ENCODE measurements at places on chromosomes 6 and 20. TPM values are rescaled to one million over a fixed set of nuclear protein-coding genes. Genes with fewer than 3 reads are reported as not detected.

The CLPSL2 gene
- not detected for total RNA-seq

The JPH2 gene
- total RNA-seq: 0.13 TPM

The VSTM2L gene
- total RNA-seq: 4.4 TPM

The DSTN gene
- total RNA-seq: 96.2 TPM

The RIMS4 gene
- total RNA-seq: not detected

The TRIM15 gene
- 3.0 TPM for total RNA-seq

The BTNL2 gene
- total RNA-seq: not detected

The TMEM244 gene
- total RNA-seq: not detected

The CEP85L gene
- total RNA-seq: 3.0 TPM

The TP53TG5 gene
- total RNA-seq: not detected

The SEL1L2 gene
- not detected for total RNA-seq

The FAXC gene
- 0.03 TPM for total RNA-seq

The PRICKLE4 gene
- 7.3 TPM for total RNA-seq

The C20orf96 gene
- total RNA-seq: 2.0 TPM

The DDX43 gene
- 0.28 TPM for total RNA-seq

DNA sequence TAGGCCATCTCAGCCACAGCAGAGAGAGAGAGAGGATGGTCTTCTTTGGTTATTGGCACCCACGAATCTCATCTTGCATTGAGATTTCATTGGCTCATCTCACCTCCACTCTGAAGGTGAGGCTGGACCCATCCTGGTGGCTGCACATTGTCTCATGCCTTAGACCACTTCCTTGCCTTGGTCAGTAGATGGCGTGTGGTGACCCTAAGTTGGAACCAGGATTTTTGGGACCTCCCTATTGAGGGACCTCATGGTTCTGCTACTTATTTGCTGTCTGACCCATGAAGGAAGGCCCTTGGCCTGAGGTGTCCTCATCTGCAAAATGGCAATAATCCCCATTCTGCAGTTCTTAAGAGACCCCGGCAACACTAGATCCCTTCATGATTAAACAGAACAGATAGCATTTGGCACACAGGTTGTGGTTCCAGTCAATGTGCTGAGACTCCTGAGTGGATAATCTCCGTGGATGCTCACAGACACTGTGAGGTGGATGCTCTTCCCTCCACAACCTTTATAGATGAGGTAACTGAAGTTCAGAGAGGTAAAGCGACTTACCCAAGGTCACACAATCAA is 21.5 kb upstream of the AAR2 start:
- DNase-seq: no peak

- no peak for DNase-seq
These were observed 505.5 kb downstream of the PRIM2 start for GRCh38 chr6:57822896-57823358.

DNA sequence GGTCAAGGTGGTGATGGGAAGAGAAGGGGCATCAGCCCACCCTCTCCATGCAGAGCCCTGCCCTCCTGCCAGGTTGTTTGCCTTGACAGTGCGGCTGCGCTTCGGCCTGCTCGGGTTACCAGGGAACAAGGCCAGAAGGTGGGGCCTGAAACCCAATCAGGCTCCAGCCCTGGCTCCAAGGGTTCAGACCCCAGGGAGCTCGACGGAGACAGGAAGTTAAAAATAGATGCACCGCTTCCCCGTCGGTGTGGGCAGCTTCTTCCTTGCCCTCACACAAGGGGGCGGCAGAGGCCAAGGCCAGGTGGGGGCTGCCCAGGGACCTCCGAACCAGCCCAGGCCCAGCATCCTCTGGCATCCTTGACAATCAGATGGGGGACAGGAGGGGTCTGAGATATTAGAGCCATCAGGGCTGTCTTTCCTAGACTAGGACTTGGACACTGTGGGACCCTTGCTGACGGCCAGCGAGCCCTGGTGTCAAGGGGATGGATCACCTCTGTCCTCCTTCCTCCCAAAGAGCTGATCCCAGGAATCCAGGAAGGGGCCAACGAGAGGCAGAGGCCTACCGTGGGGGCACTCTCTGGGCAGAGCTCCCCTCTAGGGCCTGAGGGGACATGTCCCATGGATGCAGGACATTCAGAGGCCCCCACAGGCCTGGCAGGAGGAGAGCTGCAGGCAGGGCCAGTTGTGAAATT is 65.2 kb downstream of the RIPOR3 start:
- no peak for DNase-seq

DNA sequence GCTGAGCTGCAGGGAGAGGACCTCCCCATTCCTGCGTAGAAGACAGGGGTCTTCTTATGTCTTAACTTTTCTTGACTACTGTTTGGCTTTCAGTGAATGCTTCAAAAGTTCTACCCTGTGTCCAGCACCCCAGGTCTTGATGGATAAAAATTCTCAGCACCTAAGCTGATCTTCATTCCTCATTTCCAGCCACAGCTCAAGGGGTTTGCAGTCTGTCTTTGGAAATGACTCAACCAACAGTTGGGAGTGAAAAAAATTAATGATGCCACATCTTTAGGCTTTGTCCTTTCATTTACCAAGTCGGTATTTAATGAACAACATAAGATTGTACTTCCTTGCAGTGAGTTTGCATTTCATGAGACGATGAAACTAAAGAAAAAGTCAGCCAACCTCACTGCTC is 40.3 kb downstream of the PRDM1 start:
- no peak for DNase-seq

- DNase-seq: no peak
These were observed 448.9 kb downstream of the COL12A1 start for GRCh38 chr6:74756923-74757322.

DNA sequence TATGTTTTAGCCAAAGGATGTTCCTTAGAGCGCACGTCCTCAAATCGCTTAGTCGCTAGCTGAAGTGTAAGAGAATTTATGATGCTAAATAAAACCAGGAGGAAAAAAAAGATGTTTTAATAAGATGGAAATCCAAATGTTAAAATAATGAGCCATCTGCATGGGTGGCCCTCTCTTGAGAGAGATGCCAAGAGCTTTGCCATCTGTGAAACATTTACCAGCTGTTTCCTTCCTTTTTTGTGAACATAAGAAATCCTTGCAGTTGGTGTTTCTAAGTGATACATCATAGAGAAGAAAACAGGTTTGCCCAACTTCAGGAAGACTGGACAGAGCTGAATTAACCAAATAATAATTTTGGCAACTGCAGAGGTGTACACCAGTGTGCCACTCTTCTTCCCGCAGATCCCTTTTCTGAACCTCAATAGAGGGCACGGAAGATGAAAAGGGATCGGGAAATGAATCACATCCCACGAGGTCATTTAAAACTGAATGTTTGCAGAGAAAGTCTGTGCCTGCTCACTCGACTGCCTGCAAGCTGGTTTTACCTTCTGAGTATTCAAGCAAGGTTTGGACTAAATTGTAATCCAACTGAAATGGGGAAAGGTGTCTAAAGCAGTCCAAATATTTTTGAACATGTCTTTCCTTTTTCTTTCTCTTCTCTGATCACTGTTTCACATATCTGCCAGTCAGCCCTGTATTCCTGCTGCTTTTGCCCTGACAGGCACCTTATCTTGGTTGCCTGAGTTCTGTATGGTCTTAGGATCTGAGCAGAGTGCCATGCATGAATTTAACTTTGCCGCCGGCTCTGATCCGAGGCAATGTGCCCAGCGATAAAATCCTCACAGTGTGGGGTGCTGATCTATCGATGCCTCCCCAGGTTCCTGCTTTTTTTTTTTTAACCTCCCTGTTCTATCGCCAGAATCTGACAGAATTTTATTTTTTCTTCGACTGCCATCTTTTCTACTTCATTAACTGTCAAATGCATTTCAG is 35.5 kb upstream of the TSHZ2 start:
- no peak for DNase-seq

GRCh38 chr6:160963651-160964050 is 27.9 kb upstream of the MAP3K4 start:
- DNase-seq: no peak

GRCh38 chr20:34979366-34980153 is 23.9 kb downstream of the MYH7B start:
- no peak for DNase-seq

DNA sequence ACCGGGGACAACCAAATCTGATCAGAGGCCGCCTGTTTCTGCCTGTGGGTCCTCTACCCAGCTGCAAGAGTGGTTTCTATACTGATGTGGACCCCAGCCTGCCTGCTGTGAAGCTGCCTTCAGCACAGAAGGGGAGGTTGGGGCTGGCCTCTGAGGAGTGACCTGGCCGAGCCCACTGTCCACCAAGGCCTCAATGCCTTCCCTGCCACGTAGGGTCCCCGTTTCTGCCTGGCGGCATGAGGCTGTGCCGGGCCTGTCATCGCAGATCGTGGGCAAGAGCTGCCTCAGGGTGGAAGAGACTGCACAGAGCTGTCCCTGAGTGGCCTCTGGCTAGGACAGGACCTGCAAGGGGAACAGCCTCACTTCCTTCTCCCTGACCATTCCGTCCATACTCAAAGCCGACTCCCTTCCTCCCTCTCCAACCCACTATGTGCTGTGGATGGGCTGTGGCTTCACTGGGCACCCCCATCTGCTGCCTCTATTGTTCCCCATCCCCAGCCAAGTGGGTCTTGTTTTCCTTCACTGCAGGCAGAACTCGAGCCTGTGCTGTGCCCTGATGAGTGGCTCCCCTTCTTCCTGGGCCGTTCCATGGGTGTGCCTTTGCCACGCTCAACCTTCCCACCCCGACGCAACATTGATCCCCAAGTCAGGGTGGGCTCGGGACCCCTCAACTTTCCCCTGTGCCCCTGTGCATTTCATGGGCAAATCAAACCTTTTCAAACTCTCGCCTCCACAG is 60.3 kb downstream of the ERMARD start:
- peak; percentile 22 for DNase-seq

DNA sequence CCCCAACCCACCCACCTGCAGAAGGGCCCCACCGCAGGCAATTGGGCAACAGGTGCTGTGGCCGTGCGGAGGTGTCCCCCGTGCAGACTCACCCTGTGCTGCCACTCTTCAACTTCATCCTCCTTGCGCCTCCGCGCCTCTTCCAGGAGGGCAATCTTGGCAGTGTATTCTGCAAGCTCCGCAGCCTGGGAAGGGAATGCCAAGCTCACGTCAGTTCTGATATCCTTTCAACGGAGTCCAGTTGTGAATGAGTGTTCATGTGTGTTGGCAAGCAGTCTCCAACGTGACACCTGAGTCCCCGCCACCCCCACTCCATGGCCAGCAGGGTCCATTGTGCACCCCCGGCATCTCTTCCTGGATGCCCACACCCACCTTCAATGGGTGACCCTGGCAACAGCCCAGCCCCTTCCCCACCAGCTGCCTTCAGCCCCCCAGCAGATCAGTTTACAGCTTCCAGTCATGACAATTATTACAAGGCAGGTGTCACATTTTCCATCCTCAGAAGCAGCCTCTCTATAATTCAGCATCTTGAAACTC is 49.9 kb downstream of the EZR start:
- DNase-seq: no peak

DNA sequence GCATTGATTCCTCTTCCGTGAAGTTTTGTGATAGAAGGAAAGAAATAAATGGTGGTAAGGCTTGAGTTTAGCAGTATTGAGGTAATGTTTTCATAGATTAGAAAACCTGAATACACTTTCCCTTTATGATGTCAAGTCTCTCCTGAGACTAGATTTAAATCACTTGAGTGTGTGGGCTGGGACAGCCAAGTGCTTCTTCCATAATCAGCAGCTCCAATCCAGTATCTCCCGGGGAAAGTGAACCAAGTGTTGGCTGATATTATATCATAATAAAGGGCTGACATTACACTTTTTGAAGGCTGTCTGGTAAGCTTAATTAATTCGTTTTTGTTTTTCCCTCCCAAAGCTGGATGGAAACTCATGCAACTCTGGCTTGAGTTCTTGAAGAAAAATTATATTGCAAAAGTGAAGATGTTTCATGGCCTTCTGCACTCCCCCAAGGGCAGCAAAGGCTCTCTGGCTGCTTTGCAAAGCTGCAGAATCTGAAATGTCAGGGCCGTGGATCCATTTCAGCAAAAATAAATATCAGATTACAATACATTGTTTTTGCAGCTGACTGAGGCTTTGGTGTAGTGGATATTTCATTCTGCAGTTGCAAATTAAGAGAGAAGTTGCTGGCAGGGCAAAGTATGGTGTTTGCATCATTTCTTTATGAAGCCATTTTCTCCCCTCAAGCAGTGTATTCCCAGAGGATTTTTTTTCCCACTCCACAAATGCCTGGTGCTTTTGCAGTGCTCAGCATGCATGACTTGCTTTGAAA is 101.2 kb downstream of the MKKS start:
- DNase-seq: no peak

GRCh38 chr6:16676978-16677377 is 84.3 kb downstream of the ATXN1 start:
- no peak for DNase-seq

DNA sequence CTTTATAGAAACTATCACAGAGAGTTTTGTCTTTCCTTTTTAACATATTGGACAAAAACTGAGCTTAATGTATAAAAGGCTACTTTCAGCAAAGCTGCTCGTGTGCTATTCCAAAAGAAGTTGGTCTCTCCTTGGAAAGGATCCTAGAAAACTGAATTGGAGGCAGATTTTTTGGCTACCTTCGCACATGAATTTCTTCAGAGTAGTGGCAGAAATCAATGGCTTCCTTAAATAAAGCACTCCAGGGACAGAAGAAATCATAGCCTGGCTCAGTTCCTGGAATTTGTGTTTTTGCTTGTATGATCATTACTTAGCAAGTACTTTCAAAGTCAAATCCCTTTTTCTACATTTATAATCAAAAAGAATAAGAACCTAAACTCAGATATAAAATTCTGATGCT is 780.3 kb downstream of the PHF3 start:
- no peak for DNase-seq

- no peak for DNase-seq
These were observed 130.0 kb downstream of the SCP2D1 start for GRCh38 chr20:18943542-18943941.

GRCh38 chr6:25232479-25232878 is 46.7 kb upstream of the CARMIL1 start:
- no peak for DNase-seq

DNA sequence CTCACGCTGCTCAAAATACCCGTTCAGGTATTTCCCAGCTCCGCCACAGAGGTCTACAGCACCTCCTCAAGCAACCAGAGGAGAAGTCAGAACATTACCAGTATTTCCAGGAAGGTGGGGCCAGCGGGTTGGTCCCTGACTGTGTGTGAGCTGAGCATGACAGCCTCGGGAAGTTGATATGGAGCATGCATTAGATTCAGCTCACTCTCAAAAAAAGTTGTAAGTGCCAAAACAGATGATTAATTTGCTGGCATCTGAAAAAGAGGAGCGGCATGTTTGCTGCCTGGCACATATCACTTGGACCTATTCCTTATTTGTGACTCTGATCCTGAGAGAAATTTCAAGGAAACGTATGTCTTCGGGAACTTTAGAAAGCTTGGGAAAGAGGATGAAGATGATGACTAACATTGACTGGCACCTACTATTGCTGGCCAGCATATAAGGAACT is 32.3 kb downstream of the ELOVL2 start:
- DNase-seq: peak; percentile 59

DNA sequence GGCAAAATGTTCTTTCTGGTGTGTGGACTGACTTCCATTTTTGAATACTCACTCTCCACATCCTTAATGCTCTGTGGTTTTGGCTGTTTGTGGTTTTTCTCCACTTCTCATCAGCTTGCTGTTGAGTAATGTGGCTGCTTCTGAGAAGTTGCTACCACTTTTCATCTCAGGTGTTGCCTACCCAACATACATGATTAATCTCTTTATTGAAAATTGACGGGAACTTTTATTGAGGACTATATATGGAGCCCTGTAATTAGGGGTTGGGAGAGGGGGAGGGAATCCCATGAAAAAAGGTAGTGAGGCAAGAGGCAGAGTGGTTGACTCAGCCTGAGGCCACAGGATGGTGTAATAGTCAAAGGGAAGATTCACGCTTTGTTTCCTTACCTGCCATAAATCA is 17.6 kb downstream of the IL22RA2 start:
- DNase-seq: no peak

GRCh38 chr6:137361701-137362100 is 132.5 kb downstream of the OLIG3 start:
- DNase-seq: no peak

All from left lobe of liver (tissue), 2 donors.